ENCODE measurements at places on chromosomes 4 and X.

DNA sequence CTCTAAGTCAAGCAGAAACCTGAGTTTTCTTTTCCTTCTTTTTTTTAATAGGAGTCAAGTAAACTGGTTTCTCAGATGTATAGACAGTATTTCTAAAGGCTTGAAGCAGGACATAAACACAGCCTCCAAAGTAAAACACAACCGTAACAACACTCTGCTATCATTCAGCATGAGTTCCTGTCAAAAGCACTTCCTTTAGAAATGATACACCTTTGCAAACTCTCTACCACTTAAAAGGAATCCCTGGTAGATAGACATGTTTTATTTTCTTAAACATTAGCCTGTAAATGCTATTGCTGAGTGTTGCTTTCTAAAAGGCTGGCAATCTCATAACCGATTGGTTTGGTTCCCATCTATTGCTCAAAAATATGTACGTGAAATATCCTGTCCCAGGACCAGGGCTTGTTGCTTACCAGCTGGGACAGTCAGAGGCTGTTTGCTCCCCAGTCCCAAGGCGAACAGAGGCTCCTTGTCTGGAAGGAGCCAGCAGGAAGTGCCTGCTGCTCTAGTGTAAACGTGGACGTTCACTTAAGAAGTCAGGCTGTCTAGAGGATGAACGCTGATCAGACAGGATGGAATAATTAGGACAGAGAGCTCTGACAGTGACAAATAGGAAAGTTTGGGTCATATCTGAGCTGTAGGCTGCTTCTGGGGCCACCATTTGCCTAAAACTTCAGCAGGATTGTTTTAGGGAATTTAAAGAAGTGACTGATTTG lies 173.9 kb upstream of the KLF3 start:
- DNase-seq = no peak

GRCh38 chr4:25029479-25030276 lies 1.1 kb downstream of the LGI2 start:
- DNase-seq = no peak

- no peak for DNase-seq
These were observed 223.4 kb downstream of the SHROOM3 start for GRCh38 chr4:76658231-76659102.

DNA sequence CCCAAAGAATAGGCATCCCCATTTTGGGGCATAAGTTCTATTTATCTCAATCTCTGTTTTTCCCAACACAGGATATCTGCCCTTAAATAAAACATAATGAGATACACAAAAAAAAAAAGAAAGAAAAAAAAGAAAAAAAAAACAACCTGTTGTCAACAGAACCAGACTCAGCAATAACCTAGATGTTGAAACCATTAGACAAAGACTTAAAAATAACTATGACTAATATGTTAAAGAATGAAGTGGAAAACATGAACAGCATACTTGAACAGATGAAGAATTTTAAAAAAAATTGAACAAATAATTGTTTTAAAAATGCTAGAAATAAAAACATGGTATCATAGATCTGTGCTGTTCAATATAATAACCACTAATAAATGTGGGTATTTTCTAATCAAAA lies 93.4 kb upstream of the RXFP1 start:
- DNase-seq = no peak

GRCh38 chrX:103201041-103201440 lies 13.9 kb upstream of the BEX4 start:
- DNase-seq = no peak

- DNase-seq = no peak
These were observed 51.8 kb downstream of the LDB2 start for GRCh38 chr4:16846540-16847117.

GRCh38 chrX:65686236-65686635 lies 18.8 kb downstream of the MSN start:
- DNase-seq = no peak

- DNase-seq = no peak
These were observed 228.1 kb downstream of the ARHGAP24 start for GRCh38 chr4:85703096-85703495.

DNA sequence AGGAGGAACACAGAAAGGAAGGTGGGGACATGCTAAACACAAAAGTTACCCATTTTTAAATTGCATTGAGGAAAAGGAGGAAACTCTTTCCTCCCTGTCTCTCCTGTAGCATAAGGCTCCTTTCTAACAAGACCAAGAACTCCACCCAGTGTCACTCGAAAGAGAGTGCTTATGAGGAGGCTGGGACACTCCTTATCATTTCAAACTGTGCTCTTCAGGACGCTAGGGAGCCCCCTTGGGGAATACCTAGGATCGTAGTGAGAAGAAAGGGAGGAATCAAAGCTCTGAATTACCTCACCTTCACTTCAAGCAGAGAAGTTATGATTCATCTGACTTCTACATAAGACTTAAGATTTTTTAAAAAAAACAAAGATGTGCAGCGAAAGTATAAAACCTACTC lies 65.5 kb downstream of the F9 start:
- no peak for DNase-seq

DNA sequence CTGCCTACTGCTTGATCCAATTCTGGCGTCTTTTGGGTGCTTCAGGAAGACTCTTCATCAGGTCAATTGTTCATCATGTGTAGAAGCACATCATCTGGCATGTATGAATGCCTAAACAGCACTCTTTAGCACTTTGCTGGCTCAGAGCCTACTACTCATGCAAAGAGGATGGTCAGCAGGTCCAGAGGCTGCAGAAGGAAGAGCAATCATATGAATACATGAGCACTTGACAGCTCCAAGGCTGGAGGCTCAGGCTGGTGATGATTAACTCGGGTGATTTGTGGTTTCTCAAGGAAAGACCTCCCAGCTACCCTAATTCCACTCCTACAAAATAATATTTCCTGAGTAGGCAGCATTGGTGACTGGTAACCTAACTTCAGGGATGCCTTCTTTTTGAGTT lies 103.8 kb upstream of the CXCL13 start:
- no peak for DNase-seq

DNA sequence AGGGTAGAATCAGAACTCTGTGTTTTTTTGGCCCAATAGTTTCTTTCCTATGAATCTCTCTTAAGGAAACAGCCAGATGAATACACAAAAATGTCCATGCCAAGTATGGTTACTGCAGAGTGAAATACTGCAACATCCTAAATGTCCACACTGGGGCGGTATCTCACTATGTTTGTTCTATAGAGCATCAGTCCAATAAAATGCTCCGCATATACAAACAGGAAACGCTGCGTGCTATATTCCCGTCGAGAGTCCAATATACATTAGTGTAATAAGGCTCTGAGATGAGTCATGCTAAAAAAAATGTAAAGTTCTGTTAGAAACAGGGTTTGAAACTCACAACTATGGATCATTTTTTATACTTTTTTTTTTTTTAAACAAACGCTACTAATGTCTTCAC lies 72.9 kb upstream of the ENOX2 start:
- no peak for DNase-seq

- no peak for DNase-seq
These were observed 21.0 kb upstream of the TBC1D14 start for GRCh38 chr4:6888506-6889071.
